Right lung (tissue), 10 donors: ENCODE measurements at places on chromosomes 4 and X.

DNA sequence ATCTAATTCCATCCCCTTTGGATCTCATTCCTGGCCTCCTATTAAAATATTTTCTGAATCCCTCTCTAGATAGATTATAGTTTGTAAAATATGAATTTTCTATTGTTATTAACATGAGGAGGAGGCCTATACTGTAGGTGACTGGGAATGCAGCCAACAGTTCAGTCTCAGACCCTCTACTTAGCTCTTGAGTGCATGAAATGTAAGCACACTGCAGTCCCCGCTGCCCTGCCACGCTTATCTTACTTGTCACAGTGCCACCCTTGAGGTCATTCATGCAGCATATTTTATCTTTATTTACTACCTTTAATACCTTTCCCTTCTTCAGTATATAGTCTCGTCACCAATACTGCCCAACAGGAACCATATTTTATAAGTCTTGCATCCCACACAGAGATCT is 151.0 kb downstream of the CAMK2D start:
- no peak for DNase-seq

DNA sequence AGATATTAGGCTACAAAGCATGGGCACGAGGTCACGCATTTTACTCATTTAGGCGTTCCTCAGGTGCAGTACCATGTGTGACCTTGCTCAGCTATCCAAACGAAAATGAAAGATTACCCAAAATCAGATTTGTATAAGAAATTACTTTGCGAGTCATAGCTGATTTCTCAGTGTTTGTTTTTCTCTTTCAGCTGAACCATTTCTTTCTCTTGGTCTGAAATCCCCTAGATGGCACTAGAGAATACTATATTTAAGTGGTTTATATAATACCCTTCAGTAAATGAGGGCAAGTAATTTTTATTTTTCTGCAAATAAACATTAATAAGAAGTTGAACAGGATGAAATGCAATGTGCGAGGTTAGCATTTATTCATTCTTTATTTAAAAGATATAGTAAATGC is 496.6 kb downstream of the STIM2 start:
- no peak for DNase-seq

GRCh38 chrX:72536542-72536941 is 36.1 kb downstream of the HDAC8 start:
- DNase-seq: no peak

DNA sequence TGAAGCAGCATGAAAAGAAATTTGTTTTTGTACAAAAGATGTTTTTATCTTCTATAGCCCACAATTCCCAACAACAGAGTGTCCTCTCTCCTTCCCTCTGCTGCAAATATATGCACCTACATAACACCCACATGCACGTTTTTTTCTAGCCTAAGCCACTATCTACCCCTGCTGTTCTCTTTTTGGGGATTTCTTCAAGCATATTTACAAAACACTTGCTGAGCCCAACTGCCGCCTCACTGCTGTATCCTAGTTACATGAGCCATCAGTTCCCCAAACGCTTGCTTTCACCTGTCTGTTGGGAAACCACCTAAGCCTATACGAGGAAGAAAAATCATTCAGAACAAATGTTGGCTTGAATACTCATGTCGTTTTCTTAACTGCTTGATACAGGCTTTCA is 127.2 kb downstream of the CHRNA9 start:
- no peak for DNase-seq

GRCh38 chr4:338759-339097 is 1.1 kb downstream of the ZNF141 start:
- DNase-seq: no peak

- peak; percentile 21 for DNase-seq
Measured at GRCh38 chrX:44675362-44676024, 132.8 kb upstream of the FUNDC1 start.

DNA sequence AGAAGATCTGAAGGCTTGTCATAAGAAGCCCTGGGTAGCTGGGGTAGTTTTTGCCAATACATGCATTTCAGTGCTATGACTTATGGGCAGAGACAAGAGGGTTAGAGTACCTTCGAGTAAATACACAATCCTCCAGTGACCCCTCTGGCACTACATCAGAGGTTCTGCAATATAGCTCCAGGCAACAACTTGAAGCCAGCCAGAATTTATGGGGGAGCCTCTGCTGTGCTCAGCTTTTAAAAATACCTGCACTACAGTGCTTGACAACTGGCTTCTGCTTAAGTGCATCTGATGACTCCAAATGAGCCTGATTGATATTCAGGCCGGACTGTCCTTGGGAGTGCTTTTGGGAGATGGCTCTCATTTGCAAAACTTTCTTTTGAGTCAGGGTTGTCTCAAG is 44.9 kb upstream of the SMAD1 start:
- no peak for DNase-seq

DNA sequence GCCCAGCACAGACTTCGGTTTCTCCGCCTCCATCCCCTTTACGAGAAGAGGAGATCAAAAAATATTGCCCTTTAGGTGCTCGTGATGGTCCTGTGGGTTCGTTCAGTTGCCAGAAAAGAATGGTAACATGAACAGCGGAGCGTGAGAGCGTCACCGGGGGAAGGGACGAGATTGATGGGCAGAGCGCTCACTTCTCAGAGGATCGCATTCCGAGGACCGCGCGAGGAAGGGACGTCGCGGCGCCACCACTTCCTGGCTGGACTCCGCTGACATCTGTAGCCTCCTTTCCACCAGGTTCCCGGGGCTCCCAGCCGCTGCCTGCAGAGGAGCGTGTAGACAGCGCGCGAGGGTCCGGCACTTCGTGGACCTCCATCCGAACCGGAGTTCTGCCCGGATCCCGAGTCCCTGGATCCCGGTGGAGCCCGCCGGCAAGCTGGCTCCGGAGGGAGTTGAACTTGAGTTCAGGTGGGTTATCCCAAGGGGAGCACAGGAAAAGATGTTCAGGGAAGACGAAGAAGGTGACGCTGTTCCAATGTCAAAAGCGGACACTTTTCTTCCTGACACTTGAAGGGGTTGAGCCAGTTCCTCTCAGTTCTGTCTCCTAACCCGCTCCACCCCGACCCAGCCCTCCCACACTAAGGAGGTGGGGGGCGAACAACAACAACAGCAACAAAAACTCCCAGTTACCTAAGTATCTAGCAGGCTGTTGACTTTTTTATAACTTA is 484 bp downstream of the GALNTL6 start:
- no peak for DNase-seq

DNA sequence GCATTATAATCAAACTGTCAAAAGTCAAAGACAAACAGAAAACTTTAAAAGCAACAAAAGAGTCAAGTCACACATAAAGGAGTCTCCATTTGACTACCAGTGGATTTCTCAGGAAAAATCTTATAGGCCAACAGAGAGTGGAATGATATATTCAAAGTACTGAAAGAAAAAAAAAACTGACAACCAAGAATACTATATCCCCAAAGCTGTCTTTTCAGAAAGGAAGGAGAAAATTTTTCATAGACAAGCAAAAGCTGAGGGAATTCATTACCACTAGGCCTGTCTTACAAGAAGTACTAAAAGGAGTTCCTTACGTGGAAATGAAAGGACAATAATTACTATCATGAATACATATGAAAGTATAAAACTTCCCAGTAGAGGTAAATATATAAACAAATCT is 39.0 kb downstream of the SLC10A7 start:
- no peak for DNase-seq

- no peak for DNase-seq
Measured at GRCh38 chrX:1169189-1169588, 43.3 kb downstream of the CRLF2 start.

GRCh38 chr4:71584585-71584984 is 199.3 kb downstream of the GC start:
- DNase-seq: no peak

- no peak for DNase-seq
Measured at GRCh38 chr4:54545663-54546424, 111.9 kb upstream of the KIT start.

- no peak for DNase-seq
Measured at GRCh38 chr4:87073199-87074120, 138.6 kb downstream of the AFF1 start.

- no peak for DNase-seq
Measured at GRCh38 chr4:76407440-76408119, 13.4 kb downstream of the CCDC158 start.

DNA sequence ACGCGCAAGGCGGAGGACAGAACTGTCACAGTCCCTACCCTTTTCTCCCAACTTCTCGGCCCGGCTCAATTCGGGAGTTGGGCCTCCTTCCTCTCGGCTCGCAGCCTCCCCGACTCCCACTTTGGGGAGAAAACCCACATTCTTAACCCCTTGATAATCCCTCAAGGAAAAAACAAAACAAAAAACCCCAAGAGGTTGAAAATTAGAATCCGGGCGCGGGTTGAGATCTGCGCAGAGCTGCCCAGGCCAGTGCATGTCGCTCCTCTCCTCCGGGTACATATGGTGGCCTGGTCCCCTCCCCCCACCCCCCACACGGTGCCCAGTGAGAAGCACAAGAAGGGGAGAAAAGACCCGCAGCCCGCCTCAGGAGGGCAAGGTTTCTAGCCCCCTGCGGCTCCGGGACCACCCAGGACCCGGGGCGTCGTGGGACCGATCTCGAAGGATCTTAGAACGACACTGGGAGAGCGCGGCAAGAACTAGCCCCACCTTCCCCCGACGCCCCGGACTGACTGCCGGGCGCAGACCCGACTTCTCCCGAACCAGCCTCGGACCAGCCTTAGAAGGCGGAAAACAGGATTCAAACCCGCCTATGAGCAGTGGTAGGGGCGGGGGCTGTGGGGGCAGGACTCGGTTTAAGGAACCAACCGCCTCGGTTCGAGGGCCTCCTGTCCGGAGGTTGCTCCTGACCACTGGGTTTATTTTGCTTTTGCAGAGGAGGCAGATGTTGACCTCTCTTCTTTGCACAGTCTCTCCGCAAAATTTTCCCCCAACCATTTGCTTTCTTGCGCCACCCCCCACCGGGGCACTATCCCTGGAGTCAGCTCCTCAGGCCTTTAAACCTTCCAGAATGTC is 2.5 kb upstream of the PDGFRA start:
- DNase-seq: peak; percentile 74

DNA sequence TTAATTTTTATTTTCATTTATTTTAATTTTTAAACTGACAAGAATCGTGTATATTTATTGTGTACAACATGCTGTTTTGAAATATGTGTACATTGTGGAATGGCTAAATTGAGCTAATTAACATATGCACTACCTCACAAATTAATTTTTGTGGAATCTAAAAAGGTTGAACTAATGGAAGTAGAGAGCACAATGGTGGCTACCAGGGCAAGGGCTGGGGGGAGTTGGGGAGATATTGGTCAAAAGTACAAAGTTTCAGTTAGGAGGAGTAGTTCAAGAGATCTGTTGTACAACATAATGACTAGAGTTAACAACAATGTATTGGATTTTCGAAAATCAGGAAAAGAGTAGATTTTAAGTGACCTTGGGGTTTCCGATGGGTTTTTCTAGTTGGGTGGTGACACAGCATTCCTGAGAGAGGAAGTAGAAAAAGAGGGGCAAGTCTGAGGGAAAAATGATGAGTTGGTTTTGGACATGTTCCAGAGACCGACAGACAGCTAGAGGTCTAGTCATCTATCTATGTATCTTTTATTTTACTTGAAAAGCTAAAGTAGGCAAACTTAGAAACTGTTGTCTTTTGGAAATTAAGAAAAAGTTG is 23.2 kb downstream of the APOO start:
- DNase-seq: no peak

- DNase-seq: no peak
Measured at GRCh38 chrX:3743801-3744439, 30.5 kb upstream of the PRKX start.
